CD4-positive, alpha-beta T cell treated with Interleukin-4 for 4 hours (primary cell): ENCODE measurements at places on chromosomes 5 and 9.

DNA sequence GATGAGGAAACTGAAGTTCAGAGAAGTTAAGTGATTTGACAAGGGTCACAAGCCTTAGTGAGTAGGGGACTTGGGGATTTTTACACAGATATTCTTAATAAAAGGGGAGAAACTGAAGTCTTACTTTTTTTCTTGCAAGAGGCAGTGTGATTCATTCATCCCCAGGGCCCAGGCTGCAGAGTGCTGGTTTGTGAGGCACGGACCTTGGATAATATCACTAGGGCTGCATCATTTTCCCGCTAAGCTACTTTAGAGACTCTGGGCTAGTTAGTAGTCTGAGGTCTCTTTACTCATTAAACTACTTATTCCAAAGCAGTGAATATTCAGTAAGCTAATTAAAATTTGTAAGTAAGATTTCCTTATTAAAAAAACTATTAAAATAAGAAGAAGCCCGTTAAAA lies 195.0 kb downstream of the PBX3 start:
- DNase-seq = no peak

DNA sequence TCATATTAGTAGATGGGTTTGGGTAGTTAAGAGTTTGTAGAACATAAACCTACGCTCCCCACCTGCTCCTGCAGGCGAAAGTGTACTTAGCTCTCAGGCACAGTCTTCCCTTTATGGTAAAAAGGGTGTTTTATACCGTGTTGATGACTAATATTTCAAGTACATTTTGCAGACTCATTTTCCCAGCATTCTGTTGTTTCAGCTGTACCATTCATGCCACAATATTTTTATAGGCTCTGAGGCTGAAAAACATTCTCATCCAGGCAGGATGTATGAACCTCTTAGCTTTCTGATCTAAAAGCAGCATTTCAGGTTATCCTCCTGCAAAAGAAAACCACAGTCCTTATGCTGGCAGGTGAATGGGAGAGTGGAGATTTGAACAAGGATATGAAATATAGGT lies 231.4 kb downstream of the NR2F1-AS1 start:
- DNase-seq = no peak

GRCh38 chr9:89010056-89010455 lies 18.8 kb downstream of the S1PR3 start:
- DNase-seq = no peak

GRCh38 chr9:128384801-128385495 lies 13.8 kb downstream of the URM1 start:
- DNase-seq = no peak

DNA sequence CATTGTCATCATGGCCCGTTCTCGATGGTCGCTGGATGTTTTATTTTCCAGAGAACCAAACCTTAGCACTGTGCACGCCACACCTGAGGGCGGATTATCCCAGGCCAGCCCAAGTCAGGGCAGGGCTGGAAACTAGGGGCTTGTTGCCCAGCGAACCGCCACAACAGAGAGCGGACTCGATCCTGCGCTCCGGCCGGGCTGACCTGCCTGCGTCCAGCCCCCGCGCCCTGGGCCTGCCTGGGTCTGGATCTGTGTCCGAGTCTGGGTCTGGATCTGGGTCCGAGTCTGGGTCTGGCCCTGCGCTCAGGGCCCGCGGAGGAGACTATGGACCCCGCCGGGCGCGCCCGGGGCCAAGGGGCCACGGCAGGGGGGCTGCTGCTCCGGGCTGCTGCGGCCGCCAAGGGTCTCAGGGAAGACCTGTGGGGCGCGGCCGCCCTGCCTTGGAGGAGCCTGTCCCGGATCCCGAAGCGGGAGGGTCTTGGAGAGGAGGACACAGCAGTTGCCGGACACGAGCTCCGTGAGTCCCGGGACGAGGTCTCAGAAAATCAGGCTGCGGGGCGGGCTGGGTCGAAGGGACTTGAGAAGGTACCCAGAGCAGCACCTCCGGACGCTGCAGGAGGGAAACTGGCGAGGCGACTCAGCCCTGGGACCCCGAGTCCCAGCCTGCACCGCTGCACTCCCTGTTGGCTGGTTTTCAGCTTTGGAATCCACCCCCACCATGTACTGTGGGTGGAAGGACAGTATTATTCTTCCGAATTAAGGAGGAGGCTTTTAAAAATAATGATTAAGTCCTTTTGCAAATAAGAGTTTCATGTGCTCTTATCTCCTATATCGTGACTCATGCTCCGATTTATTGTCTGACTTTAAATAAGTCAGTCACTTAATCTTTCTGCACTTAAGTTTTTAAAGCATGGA lies at the start of gene ANKDD1B:
Gene ANKDD1B, plus strand, starts transcription at position 143 of the 915 bp plus-strand sequence. Its CDS starts 182 bp downstream, at position 325.
- DNase-seq = no peak

DNA sequence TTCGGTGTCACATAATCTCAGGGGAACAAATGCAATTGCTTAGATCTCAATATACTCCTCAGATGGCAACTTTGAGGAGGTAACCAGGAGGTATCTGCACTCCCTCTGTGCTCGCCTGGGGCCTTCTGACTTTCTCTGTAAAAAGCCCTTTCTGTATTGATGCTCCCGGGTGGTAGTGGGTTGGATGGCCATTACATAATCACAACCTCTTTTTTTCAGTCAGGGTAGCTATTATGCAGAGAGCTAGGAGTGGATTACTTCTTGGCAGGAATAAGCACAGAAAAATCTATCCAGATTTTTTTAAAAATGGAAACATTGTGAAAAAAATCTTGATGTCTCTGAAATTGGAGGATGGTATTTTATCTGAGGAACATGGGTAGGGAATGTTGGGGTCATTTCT lies 116.6 kb downstream of the SH3GL2 start:
- DNase-seq = no peak

DNA sequence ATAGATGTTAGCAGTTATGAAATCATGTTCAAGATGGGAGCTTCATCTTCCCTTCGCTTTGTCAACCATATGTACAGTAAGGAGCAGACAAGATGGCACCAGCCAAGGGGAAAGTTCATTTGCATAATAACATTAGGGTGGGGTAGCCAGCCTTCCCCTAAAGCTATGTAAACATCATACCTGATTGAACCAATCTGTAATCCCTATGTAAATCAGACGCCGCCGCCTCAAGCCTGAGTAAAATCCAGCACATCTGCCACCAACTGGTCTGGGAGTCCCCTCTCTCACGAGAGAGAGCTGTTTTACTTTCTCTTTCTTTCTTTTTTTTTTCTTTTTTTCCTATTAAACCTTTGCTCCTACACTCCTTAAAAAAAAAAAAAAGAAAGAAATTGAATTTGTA lies 30.8 kb upstream of the REEP2 start:
- DNase-seq = no peak

DNA sequence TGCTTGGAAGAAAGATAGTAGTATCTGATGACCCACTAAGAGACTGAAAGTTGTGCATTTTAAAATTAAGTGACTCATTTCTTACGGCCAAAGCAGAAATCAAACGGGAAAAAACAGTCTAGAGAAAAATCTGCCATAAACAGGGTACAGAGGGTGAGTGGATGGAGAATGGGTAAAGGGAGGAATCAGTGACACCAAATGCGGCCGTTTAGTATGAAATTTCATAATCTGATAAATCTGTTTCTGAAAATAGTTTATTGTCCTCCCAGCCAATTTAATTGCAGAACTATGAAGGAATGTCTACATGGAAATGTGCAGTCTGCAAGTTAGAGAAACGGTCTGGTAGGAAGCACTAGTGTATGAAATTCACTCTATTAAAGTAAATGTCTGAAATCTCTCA lies 39.5 kb downstream of the ADAMTS12 start:
- DNase-seq = no peak

- no peak for DNase-seq
These were observed 272.7 kb downstream of the ADAMTSL1 start for GRCh38 chr9:18746631-18747030.

DNA sequence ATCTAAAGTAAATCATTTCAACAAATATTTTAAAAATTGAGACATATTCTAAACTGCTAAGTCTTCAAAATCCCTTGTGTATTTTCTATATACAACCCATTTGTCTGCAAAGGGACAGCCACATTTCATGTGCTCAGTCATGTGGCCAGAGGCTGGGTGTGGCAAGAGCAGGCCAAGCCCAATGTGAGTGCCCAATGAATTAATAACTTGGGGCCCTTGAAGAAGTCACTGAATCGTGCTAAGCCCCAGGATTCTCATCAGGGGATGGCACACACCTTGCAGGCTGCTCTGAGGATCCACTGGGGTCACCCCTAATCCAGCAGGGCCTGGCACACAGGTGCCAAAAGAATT lies 78.2 kb upstream of the SMIM23 start:
- no peak for DNase-seq

DNA sequence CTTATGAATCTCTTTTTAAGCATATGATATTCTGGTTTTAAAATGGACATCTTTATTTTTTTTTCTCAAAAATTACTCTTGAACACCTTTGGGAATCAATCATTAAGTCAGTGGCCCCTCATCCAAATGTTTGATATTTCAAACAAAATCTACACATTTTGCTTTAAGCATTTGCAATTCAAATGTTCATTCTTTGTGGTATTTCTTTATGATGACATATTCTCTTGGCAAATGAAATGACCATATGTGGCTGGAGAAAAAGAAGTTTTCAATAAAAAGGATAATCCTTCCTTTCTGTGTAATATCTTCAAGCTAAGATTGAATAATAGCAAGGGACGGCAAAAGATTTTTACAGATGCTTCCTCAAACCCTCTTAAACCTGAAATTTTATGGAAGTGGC lies 420.8 kb downstream of the MTRR start:
- no peak for DNase-seq

DNA sequence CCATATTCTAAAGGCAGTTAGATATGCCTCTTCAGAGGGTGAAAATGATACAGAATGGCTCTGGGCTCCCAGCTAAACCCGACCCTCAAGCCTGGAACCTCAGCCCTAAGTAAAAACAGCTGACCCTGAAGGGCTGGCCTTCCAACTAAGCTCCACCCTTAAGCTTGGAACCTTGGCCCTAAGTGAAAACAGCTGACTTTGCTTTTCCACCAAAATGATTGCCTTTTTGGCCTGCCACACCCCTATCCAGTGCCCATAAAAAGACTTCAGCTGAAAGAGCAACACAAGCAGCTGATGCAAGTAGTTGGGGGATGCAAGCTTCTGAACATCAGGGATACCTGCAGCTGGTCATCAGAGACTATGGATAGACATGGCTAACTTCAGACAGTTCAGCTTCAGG lies 647.4 kb upstream of the SGCD start:
- no peak for DNase-seq

DNA sequence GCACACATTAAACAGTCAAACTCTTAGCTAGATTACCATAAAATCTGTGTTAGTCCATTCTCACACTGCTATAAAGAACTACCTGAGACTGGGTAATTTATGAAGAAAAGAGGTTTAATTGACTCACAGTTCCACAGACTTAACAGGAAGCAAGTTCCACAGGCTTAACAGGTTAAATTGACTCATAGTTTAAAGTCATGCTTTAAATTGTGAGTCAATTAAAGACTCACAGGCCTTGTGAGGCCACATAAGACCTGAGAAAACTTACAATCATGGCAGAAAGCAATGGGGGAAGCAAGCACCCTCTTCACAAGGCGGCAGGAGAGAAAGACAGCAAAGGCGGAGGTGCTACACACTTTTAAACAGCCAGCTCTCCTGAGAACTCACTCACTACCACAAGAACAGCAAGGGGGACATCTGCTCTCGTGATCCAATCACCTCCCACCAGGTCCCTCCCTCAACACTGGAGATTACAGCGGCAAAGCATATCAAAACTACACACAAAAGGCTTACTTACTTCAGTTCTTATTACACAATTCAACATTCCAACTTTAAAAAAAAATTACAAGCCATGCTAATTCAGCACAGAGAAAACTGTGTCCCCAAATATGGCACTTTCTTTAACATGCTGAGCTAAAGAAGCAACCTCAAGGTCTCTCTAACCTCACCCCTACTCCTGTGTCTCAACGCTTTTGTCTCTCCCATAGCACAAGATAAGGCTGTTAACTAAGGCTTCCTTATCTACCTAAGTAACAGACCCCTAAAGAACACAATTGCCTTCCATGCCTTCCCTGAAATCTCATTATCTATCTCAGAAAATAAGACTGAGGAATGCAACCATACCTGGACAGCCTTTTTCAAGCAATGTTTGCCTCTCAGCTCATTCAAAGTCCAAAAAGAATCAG lies 805.1 kb downstream of the NR2F1-AS1 start:
- no peak for DNase-seq

DNA sequence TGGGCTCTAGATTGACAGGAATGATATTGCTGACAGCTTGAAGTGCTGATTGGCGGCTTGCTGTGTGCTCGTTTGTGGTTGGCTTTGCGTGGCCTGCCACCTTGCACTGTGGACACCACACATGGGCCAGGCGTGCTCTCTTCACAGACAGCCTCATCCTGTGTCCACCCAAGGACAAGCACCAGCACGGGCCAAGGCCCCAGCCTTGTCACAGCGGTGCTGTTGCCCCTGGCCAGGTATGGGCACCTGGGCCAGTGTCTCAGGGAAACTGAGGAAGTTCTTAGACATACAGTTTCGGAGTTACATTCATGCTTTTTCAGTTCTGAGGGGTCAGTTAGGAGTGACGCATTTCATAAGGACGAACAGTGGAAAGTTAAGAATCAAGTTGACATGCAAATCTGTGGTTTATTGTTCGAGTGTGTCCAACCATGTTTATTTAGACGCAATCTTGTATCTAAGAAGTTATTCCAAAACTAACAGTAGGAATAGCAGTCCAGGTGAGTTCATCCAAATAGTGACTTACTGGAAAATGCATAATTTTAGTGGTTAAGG lies 125.9 kb downstream of the EHMT1 start:
- no peak for DNase-seq

GRCh38 chr5:179230061-179230461 lies 115.2 kb downstream of the ADAMTS2 start:
- no peak for DNase-seq

DNA sequence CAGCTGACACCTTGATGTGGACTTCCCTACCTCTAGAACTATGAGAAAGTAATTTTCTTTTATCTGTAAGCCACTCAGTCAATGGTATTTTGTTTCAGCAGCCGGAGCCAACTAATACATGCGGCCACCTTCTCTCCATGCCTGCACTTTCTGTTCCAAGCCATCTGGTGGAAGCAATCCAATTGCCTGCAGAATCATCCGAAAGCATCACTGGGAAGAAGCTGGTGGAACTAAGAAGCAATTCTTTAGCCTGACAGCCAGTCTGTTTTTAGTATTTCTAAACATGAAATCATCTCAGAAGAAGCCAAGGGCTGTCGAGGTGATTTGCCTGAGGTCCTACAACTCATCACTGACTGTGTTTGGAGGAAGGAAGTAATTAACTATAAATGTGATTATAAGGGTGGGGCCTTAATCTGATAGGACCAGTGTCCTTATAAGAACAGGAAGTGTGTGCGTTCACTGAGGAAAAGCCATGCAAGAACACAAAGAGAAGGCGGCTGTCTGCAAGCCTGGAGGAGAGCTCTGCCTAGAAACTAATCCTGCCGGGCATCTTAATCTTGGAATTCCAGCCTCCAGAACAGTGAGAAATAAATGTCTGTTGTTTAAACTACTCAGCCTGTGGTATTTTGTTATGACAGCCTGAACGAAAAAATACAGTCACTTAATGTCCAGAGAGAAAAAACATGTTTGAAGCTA lies 49.1 kb downstream of the NXNL2 start:
- no peak for DNase-seq

DNA sequence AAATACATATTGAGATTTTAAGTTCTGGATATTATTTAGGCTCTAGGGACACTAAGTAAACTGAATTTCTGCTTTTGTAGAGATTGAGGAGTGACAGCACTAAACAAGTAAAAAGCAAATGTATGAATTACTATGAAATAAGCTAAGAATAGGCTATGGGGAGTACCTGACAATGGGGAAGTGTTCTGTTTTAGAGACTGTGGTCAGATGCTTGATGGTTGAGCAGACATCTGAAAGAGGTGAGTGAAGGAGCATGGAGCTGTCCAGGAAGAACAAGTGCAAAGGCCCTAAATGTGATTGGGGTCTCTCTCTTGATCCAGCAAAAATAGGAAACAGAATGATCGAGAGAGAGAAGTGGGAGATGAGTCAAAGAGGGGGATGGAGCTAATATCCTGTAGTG lies 111.7 kb downstream of the JAKMIP2 start:
- DNase-seq = no peak
